ENCODE measurements at places on chromosomes 1 and 21.

- DNase-seq, result no peak
These were observed 104.3 kb downstream of the LACTBL1 start for GRCh38 chr1:22868331-22868730.

- no peak for DNase-seq
These were observed 6.7 kb downstream of the TRPM2 start for GRCh38 chr21:44360159-44360558.

DNA sequence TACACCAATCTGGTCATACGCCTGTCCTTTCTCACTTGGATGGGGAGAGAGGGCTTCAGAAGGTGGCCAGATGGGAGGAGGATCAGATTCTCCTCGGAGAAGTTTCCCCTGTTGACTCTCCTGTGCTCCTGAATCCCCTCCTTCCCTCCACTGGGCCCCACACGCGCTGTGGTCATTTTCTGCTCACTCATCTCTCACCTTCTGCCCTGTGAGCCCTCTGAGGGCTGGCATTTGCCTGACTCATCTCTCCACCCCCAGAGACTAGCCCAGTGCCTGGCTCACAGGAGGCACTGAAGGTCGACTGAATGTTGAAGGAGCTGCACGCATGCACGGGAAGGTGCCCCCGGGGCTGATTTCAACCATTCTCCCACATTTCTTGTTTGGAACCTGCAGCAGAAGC lies 14.2 kb downstream of the ABCA4 start:
- DNase-seq, result no peak

GRCh38 chr1:226629896-226630550 lies 81.5 kb downstream of the STUM start:
- no peak for DNase-seq

GRCh38 chr1:33735624-33736023 lies 128.3 kb upstream of the HMGB4 start:
- peak; percentile 28 for DNase-seq

DNA sequence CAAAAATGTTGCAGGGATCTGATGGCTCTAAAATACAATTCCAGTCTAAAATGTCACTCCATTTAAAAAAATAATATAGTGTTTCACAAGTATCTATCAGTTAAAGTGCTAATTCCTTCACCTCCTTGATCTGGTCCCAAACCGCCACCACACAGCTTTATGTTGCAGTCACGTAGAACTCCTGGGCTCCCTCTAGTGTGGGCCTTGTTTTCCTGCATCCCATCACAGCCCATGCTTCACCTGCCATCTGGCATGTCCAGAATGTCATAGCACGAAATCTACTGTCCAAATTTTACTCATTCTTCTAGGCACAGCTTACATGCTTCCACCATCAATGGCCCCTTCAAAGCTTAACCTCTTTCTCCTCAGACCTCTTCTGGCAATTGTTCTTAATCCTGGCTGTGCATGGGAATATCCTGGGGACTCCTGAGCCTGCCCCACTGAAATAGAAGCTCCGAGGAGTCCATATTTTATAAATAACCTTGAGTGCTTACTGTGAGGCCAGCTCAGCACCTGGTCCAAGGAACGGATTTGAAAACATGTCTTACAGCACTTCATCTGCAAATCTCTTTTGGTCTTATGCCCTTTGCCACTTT lies 15.5 kb downstream of the FYB2 start:
- no peak for DNase-seq

GRCh38 chr1:192581131-192581927 lies 5.8 kb downstream of the RGS1 start:
- no peak for DNase-seq

- DNase-seq, result no peak
These were observed 16.7 kb downstream of the CHD5 start for GRCh38 chr1:6163191-6163972.

DNA sequence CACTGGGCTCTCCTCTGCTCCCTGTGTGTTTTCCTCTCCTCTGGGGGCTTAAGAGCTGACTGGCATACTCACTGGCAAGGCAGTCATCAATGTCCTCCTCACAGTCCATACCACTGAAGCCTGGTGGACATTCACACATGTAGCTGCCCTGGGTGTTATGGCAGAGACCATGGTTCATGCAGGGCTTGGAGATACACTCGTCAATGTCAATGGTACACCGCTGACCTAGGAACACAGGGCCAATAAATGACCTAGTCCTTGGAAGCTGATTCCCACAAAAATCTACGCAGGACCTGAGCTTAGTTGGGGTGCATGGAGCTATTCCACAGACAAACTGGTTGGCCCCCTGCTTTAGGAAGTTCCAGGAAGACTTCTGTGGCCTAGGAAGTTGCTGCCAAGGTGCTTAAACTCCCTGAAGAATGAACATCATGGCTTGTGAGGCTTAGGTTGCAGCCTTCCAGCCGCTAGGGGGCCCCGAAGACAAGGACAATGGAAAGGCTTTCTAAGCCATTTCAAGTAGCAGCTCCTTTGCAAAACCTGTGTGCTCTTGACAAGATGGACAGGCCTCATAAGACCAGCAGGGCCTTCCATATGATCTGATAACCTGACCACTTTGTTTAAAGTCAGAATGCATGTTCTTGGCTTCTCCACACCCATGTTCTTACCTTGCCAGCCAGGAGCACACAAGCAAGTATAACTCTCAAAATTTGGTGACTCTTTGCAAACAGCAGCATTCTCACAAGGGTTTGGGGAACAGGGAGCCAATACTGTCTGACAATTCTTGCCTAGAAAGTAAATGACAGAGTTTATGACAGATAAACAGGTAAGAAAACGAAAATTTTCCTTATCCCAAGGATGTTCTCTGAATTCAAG lies 52.3 kb upstream of the ADAM30 start:
- DNase-seq, result peak; percentile 91

GRCh38 chr1:33237579-33237978 lies 18.7 kb upstream of the ZNF362 start:
- DNase-seq, result no peak

DNA sequence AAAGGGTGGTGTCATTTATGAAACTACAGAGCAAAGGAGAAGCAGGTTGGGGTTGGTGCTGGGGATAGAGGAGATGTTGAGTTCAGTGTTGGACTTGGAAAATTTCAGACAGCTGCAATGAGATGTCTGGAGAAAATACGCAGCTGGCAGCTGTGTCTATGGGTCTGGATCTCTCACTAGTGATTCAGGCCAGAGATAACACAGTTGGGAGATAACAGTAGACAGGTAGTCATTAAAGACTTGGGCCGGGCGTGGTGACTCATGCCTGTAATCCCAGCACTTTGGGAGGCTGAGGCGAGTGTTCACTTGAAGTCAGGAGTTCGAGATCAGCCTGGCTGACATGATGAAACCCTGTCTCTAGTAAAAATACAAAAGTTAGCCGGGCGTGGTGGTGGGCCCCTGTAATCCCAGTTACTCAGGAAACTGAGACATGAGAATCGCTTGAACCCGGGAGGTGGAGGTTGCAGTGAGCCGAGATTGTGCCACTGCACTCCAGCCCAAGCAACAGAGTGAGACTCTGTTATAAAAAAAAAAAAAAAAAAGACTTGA lies 2.5 kb upstream of the TFAP2E start:
- DNase-seq, result no peak

DNA sequence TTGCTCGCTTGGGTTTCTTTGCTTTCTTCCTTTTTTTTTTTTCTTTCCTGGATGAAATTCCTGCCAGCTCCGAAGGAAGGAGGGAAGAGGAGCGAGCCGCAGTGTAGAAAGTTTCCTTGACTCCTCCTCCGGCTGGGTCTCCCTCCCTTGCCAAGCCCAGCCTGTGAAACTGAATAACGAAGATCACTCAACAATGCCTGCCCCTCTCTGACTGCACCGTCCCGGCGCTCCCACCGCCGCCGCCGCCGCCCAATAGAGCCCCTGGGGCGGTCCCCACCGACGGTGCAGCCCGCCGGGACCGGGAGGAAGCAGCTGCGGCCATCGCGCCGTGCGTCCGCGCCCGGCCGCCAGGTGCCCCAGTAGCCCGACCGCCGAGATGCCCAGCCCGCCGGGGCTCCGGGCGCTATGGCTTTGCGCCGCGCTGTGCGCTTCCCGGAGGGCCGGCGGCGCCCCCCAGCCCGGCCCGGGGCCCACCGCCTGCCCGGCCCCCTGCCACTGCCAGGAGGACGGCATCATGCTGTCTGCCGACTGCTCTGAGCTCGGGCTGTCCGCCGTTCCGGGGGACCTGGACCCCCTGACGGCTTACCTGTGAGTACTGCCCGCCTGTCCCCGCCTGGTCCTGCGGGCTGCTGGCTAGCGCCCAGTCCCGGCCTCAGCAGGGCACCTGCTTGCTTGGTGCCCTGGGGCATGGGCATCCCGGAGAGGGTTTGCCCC lies at the start of gene LGR6:
LGR6 (plus strand) TSS at position 186 of the 714 bp plus-strand sequence; CDS start at position 377, 191 bp downstream.
- peak; percentile 48 for DNase-seq
